ENCODE measurements at places on chromosomes 2 and 18. TPM values are rescaled to one million over a fixed set of nuclear protein-coding genes. Genes with fewer than 3 reads are reported as not detected.
A peak's percentile ranks its signal among the peaks of the same experiment; 100 is the strongest.

The KHK gene
- total RNA-seq, result 1.3 TPM

The FAM136A gene
- total RNA-seq, result 26.9 TPM

The NPPC gene
- not detected for total RNA-seq

The C2orf72 gene
- 1.3 TPM for total RNA-seq

The RSAD2 gene
- total RNA-seq, result not detected

- no peaks in the 10 kb centered on the region for H3K27me3 ChIP-seq
- H3K27ac ChIP-seq, result peak overlapping the region; percentile 81
- H3K4me3 ChIP-seq, result no peak overlapping the region
- DNase-seq, result no peak
- peaks cover 31% of the 10 kb centered on the region for H3K4me1 ChIP-seq
Measured at GRCh38 chr2:39696838-39697237, 31.1 kb downstream of the TMEM178A start.

- no peak overlapping the region for H3K27ac ChIP-seq
- H3K36me3 ChIP-seq, result peaks cover 3% of the 10 kb centered on the region
- H3K27me3 ChIP-seq, result peaks cover 40% of the 10 kb centered on the region
- peaks cover 7% of the 10 kb centered on the region for H3K4me1 ChIP-seq
- H3K4me3 ChIP-seq, result no peak overlapping the region
Measured at GRCh38 chr2:95079199-95079683, 42.4 kb downstream of the MRPS5 start.

- peak overlapping the region; percentile 29 for H3K4me3 ChIP-seq
- H3K4me1 ChIP-seq, result peaks cover 40% of the 10 kb centered on the region
- H3K27me3 ChIP-seq, result no peaks in the 10 kb centered on the region
Measured at GRCh38 chr2:209525834-209526281, 102.0 kb downstream of the MAP2 start.

All from chondrocyte (in vitro differentiated cells).